HFFc6 (cell line): ENCODE measurements at places on chromosomes 5 and 9. TPM values are rescaled to one million over a fixed set of nuclear protein-coding genes. Genes with fewer than 3 reads are reported as not detected.

- H3K4me3 ChIP-seq: no peak overlapping the region
- no peak for DNase-seq
- H3K27me3 ChIP-seq: no peaks in the 10 kb centered on the region; the same call in 1 of the 2 replicates
Observed at GRCh38 chr9:110604171-110604601, 24.6 kb upstream of the SVEP1 start.

- no peaks in the 10 kb centered on the region for H3K4me1 ChIP-seq
- peaks cover under 1% of the 10 kb centered on the region; the same call in 1 of the 2 replicates for H3K36me3 ChIP-seq
- H3K27me3 ChIP-seq: no peaks in the 10 kb centered on the region; the same call in none of the 2 replicates
Observed at GRCh38 chr9:129916707-129917106, 81.4 kb downstream of the USP20 start.

- H3K27ac ChIP-seq: no peak overlapping the region
- DNase-seq: no peak
- peaks cover 4% of the 10 kb centered on the region; the same call in 1 of the 2 replicates for H3K36me3 ChIP-seq
- H3K4me3 ChIP-seq: no peak overlapping the region
- H3K4me1 ChIP-seq: no peaks in the 10 kb centered on the region
- H3K27me3 ChIP-seq: peaks cover 2% of the 10 kb centered on the region; the same call in 1 of the 2 replicates
Observed at GRCh38 chr5:146753641-146754040, 124.9 kb downstream of the PPP2R2B start.

Gene HTR1A
- total RNA-seq: not detected in 3 replicates

DNA sequence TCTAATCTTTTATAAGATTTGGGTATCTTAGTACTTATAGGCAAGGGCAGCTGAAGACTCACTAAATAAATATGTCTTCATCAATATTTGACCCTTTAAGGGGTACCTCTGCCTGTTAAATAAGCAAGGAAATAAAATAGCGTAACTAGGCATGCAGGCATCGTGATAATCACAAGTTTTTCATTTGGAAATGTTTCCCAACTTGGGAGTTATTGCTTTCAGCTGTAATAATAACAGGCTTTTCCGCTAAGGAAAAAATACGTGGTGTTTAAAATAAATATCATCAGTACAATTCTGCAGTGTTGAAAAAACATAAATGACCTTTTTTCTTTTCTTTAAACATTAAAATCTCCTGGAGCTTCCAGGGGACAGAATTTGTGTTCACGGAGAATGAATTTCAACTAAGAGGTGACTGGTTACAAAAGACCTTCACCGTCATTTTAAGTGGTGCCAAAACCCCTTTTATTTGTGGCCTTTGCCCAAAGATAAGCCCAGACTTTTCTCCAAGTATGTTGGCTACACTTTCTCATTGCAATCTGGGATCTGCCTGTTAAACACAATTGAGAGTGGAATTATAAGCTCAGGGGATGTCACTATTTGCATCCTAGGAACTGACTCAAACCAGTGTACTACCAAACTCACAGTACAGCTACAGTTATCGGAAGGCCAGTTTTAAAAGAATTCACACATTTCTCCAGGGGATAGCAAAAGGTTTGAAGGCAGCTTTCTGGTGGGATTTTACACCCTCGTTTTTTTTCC, 218.6 kb downstream of the FBXL7 start:
- no peak for DNase-seq
- peaks cover 5% of the 10 kb centered on the region; the same call in 1 of the 2 replicates for H3K36me3 ChIP-seq
- H3K4me1 ChIP-seq: peaks cover 39% of the 10 kb centered on the region
- H3K27ac ChIP-seq: no peak overlapping the region

Gene CCNJL
- not detected in 3 replicates for total RNA-seq

DNA sequence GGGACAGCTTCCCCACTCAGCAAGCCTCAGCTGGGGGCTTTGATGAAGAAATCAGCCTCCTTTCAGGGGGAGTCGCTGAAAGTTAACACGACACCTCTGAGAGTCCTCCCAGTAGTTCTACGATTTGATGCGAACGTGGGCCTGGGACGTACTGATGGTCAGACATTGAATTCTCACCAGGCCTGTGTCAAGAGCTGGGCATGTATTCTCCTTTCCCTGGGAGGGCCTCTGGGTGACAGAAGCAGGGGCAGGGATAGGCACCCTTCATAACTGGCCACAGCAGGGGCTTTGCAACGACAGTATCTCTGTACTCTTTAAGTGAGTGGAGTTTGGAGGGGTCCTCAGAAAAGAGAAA, 15.6 kb upstream of the COL5A1 start:
- H3K36me3 ChIP-seq: 0 out of 2 replicates have a peak, but pooled peaks cover 7% of the 10 kb centered on the region
- peak overlapping the region; percentile 45 for H3K4me3 ChIP-seq

Gene DIPK1B
- total RNA-seq: not detected in 3 replicates
